ENCODE measurements at places on chromosomes 3 and 15.

DNA sequence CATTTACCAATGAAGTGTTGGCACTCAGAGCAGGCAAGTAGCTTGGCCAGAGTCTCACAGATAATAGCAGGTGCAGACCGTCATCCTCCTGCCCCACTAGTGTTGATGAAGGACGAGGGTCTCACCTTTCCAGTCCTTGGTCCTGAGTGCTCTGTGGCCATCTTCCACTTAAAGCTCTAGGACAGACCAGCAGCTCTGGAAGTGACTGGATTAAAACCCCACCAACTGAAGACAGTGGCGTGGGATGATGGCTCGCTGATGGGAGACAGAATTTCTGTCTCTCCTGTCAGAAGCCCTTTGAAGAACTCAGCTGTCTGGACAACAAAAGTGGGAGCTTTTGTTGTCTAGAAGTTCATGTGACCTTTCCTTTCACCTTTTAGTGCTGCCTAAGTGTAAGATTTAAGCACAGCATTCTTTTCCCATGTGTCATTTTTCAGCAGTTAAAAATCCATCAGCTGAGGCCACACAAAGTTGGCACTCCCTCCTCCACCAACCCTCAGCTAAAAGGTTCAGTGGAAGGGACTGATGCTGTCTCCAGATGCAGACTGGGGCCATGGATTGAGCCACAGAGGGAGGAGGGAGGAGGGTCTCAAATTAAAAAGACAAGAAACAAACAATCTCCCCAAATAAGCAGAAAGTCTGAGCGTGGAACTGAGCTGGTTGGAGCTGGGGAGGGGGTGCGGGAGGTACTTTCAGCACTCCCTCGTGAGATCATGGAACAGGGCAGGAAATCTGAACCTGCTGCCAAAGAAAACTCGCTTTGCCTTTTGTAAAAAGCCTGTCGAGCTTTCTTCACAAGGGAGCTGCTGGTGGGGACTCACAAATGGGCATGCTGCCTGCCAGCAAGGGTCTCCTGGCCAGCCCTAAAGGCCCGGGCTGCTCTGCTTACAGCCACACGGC, 148.5 kb upstream of the CTDSPL start:
- DNase-seq, result no peak

- no peak for DNase-seq
These were observed 2.2 kb downstream of the PLSCR1 start for GRCh38 chr3:146542179-146542578.

GRCh38 chr3:160379628-160380214, 19.3 kb downstream of the IFT80 start:
- no peak for DNase-seq

GRCh38 chr3:121914081-121914998, 20.1 kb downstream of the SLC15A2 start:
- DNase-seq, result no peak

GRCh38 chr3:12796171-12797123, at the start of gene CAND2:
TSS of gene CAND2 (plus strand) at chr3:12796680. CDS start at chr3:12796721, 41 bp downstream.
- peak; percentile 45 for DNase-seq

DNA sequence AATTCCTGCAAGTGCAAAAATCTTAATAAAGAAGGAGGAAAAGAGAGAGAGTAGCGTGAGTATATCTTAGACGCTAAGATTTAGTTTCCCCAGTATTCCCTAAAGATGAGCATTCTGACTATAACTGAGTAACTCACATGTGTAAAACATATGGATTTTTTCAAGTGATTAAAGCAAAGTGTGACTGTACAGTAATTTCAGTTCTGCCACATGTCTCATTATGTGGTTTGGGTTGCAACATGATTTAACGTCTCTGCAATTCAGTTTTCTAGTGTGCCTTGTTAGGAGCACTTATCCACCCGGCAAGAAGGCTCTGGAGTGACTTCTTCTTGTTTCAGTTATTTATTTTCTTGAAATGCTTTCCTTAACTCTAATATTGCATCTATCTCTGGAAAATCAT, 514.1 kb downstream of the ROBO1 start:
- no peak for DNase-seq

- DNase-seq, result no peak
These were observed 53.9 kb downstream of the MEF2A start for GRCh38 chr15:99619712-99620111.

DNA sequence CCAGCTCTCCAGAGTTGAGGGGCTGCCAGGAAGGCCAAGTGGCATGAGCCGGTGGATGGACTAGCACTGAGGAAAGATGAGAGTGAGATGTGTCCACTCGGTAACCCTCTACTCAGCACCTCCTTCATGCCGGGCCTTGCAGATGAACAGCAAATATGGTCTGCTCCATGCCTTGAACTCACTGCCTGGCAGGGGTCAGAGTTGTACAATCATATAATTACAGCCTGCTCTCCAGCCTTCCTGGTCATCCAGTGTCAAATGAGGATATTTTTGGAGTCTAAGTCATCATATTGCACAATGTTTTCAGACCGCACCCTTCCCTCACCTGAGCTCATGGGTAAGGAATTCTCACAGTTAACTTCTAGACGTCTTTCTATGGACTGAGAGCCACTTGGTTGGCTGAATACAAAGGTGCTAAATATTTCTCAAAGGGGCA, 4.9 kb downstream of the MGLL start:
- no peak for DNase-seq

Data from activated CD8-positive, alpha-beta memory T cell treated with anti-CD3 and anti-CD28 coated beads, Interleukin-2, amount 50 U/mL, for 4 hours (primary cell).